ENCODE measurements at places on chromosomes 1 and 21.

- no peak for DNase-seq
These were observed 5.0 kb upstream of the KIF21B start for GRCh38 chr1:201028461-201028889.

DNA sequence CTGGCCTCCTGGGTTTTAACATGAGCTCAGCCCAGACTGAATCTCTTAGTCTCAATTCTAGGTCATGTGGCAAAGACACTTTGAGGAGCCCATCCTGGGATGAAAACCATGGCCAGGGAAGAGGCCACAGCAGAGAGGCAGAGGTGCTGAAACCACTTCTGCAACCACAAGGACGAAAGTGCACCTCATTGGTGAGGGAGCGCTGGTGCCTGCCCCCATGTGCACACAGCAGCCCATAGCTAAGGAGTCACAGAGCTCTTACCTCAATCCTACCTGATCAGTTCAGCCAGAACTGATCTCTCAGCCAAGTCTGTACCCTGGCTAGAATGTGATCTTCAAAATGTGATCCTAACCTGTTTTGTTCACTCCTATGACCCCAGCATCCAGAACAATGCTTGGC lies 32.9 kb upstream of the SRP9 start:
- DNase-seq, result no peak

DNA sequence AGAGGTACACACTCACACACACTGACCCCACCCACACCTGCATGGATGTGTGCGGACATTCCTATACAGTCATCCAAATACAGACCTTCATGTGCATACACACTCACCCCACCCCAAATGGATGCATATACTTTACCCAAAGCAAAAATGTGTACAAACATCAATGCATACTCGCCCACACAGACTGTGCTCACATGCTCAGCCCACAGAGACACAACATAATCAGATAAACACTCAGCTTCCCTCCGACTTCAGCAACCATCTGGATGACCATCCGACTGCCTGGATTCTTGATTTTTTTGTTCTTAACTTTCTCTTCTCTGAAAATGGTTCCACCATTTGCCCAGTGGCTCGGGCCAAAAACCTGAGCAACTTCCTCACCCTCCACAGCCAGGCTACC lies 24.4 kb upstream of the GJB5 start:
- no peak for DNase-seq

GRCh38 chr21:41640748-41641509 lies 125.9 kb downstream of the RIPK4 start:
- DNase-seq, result peak; percentile 67

- no peak for DNase-seq
These were observed 13.9 kb downstream of the BSND start for GRCh38 chr1:55012661-55013060.

GRCh38 chr21:44089001-44089911 lies 17.9 kb upstream of the PWP2 start:
- DNase-seq, result no peak

DNA sequence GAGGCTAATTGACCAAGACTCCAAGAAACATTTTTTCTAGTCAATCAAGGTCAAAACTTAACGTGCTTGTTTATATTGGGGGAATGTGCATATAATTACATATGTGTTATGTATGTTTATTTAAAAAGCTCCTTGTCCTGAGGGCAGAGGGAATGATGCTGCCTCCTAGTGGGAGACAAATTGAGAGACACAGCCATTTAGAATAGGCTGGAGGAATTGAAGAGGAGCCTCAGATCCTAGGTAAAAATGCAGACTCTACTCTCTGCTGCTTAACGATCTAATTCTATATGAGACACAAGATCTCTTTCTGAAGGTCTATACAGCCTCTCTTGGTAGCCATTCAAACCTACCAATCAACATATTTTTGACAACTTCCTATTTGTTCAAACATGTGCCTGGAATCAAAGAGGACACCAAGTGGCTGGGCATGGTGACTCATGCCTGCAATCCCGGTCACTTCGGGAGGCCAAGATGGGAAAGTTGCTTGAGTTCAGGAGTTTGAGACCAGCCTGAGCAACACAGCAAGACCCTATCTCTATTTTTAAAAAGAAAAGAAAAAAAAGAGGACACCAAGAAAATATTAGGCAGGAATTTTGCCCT lies 136.6 kb upstream of the ZNF648 start:
- no peak for DNase-seq

- DNase-seq, result no peak
These were observed 111.6 kb downstream of the COLGALT2 start for GRCh38 chr1:183925947-183926346.

- DNase-seq, result no peak
These were observed 427.2 kb downstream of the USP25 start for GRCh38 chr21:16156841-16157489.

DNA sequence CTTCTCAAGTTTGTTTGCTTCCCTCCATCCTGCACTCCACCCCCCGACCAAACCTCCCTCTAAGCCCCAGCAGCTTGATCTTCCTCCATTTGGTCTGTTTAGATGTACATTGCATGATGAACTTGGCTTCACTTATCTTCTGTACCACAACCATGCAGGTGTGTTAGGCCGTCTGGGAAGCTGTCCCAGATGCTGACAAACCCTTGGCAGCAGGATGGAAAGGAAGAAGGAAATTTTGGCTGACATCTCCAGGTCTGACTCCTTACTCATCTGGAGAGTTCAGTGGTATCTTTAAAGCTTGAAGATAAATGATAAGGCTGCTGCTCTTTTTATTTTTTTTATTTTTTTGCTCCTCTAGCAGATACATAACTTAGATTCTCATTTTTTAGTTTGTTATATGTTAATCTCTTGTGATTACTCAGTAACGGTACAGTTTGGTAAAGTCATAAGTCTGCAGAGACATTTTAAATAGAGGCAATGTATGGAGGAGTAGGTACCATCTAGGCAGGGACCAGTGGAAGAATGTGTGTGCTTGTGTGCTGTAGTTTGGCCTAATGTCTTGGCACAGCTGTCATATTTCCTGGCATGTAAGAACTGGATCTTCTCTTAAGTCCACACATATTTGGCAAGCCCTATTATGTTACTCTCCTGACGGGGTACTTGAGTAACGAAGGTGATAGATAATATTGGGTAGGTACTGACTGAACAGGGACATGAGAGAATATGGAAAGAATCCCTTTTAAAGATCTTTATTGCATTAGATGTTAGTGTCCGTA lies 79.7 kb downstream of the CACHD1 start:
- peak; percentile 56 for DNase-seq

DNA sequence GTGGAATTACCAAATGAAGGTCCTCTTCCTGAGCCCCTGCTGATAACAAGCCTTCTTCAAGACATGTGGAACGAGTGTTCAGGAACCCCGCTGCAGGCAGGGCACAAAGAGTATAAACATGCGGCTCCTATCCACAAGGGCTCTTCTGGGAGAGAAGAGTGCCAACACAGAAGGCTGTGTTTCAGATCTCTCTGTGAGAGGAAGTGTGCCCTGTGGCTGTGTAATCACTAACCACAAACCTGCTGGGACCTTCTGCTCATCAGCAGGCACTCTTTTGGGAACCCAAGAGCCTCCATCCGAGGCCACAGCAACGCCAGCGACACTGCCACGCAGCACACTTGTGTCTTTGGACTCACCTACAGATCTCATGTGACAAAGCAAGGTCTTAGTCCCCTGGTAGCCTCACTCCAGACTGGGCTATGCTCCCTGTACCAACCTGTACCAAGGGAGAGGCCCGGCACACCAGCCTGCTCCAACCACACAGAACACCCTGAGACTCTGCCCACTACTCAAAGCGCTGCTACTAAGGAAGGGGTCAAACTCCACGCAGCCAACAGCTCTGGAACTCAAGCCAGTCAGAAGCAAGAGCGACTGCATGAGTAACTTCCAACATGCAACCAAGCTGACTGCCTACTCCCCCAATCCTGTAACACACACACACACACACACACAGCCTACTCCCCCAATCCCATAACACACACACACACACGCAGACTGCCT lies 7.8 kb downstream of the PTTG1IP start:
- DNase-seq, result no peak

- DNase-seq, result no peak
These were observed 68.9 kb upstream of the ACTRT2 start for GRCh38 chr1:2952371-2952770.

- DNase-seq, result no peak
These were observed 45.9 kb downstream of the NID1 start for GRCh38 chr1:236018885-236019453.

DNA sequence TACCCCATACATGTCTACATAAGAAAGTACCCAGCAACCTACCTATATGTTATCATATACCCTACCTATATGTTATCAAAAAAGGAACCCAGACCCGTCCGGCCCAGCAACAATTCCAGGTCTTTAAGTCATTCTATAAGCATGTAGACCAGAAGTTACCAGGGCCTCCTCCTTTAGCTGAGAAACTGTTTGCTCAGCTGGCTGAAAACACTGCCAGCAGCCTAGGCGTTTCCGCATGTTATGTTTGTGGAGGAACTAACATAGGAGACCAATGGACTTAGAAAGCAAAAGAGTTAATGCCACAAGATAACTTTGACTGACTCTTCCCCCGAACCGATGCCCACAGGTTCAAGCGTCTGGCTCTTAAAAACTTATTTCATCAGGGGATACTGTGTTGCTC lies 7.1 kb upstream of the ZNF678 start:
- no peak for DNase-seq

DNA sequence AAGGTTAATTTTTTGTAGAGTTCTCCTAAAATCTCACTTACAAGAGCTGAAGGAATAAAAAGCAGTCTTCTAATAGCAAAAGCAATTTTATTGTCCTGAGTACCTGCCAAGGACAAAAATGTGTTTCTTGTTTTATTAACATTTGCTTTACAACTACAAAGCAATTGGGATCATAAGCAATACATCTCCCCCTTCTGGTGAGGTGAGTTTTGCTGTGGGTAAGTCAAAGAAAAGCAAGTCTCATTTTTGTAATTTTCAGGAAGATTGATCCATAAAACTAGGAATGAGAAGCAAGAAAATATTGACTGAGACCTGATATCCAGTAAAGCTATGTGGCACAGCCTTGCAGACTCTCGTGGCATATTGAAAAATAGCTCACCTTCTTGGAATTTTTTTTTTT lies 2162.7 kb downstream of the NCAM2 start:
- DNase-seq, result no peak

GRCh38 chr1:224116131-224116530 lies 2.2 kb downstream of the FBXO28 start:
- peak; percentile 51 for DNase-seq

GRCh38 chr1:153490272-153491051 lies 30.0 kb upstream of the S100A7 start:
- peak; percentile 96 for DNase-seq

GRCh38 chr1:214603819-214604252 lies 841 bp downstream of the CENPF start:
- no peak for DNase-seq

DNA sequence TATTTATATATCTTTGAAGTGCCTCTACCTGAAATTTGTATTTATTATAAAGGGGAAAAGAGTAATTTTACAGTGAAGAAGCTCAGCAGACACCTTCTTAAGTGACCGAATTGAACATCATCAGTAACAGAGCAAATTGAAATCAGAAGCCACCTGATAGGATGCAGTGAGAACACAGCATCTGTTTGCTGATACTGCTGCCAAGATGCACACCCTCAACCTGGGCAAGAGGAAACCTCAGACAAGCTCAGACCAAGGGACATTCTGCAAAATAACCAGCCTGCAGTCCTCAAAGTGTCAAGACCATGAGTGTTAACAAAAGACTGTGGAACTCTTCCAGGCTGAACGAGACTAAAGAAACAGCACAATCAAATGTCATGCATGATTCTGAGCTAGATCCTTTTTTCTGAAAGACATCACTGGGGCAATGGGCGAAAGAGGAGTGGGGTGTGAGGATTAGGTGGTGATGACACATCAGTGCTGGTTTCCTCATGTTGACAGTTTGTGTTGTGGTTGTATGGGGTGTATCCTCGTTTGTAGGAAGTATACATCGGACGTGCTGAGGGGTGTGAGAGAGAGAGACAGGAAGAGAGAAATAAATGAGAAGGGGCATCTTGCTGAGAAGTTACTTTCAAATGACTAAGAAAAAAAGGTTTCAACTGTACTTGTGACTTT lies 103.7 kb downstream of the ABCA4 start:
- DNase-seq, result no peak

DNA sequence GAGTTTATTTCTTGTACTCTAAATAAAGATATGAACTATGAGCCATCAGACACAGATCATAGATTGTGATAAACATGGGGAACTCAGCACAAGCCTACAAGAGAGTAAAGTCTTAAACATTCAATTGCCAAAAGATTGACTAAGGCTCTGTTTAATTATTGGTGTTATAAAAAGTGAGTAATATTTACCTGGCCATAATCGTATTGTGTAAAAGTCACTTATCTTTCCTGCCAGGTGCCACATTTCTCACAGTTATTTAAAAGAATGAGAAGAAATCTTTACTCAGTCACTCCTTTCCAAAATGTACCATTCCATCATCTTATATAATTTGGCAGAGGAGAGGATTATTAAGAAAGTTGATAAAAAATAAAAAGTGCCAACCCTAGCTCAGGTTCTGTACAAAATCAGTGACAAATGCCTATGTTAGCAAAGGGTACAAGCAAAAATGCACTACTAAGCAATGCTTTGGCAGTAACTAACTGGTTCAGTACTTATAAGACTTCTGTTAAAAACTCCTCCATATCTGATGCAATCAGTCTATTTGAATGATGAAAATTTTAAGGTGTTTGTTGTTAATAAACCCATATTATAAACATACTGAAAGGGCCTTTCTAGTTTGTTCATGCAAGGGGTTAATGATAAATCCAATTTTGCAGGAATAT lies 5.8 kb upstream of the NR5A2 start:
- no peak for DNase-seq

- peak; percentile 38 for DNase-seq
These were observed 10.0 kb upstream of the FAAP20 start for GRCh38 chr1:2204415-2205190.

DNA sequence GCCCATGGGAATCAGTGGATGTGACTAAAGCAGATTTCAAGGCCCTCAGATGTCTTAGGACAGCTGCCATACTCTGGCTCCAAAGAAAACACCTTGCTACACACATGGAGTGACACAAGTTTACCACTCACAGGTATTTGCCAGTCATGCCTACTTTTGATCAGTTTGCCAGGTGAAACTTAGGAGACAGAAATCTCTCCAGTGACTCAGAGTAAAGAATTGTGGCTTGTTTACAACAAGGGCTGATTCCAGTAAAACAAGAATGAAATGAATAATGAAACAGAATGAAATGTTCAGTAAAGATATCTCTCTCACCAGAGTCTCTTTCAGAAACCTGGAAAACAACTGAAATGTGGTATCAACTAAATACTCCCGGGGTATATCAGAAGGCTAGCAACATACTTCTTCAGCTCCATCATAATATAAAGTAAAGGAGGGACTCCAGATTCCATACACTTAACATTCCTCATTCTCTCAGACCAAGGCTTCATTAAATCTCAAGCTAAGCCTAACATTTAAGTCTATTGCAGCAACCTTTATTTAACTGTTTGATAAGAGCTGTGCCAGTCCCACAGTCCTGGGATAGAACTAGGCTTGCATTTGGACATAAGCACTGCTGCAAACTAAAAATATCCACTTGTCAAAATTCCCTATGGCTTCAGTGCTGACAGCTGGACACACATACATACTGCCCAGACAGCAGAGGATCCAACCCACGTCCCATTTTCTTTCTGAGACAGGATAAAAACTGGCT lies 143.3 kb downstream of the SIPA1L2 start:
- DNase-seq, result peak; percentile 43

All from astrocyte (in vitro differentiated cells and primary cell).